ENCODE measurements at places on chromosomes 3 and 15.

DNA sequence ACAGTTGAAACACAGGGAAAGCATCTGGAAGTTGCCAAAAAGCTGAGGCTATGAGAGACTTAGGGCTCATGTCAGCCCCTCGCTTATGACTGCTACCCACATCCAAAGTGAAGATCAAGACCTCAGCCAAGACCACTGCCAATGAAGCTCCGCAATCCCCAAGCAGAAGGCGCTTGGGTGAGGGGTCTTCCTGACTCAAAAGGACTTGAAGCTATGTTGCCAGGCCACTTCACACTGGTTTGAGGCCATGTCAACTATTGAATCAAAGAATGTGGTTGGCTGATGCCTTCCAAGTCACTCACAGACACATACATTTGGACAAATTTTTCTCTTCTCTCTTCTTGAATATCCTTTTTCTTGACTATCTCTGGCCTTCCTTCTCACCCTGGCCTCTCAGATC is 928 bp upstream of the CCR4 start:
- no peak for DNase-seq

DNA sequence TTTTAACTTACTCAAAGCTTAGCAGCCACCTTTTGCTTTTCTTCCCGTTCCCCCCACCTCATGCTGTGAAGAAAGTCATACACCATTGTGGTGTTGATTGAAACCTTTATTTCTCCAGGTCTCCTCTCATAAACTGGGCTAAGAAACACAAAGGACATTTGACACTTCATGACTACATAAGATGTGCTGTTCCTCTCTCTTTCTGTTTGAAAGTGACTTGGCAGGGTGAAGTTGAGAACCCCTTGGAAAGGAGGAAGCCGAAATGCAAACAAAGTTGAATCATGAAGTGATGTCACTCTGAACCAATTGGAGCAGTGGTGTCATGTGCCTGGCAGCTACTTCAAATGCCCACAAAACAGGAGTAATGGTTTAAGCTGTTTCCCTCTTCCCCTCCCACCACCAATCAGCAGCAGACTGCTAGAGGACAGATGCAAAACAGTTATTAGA is 174.7 kb downstream of the IGF1R start:
- no peak for DNase-seq

GRCh38 chr15:92907896-92908712 is 8.0 kb downstream of the CHD2 start:
- DNase-seq: no peak

DNA sequence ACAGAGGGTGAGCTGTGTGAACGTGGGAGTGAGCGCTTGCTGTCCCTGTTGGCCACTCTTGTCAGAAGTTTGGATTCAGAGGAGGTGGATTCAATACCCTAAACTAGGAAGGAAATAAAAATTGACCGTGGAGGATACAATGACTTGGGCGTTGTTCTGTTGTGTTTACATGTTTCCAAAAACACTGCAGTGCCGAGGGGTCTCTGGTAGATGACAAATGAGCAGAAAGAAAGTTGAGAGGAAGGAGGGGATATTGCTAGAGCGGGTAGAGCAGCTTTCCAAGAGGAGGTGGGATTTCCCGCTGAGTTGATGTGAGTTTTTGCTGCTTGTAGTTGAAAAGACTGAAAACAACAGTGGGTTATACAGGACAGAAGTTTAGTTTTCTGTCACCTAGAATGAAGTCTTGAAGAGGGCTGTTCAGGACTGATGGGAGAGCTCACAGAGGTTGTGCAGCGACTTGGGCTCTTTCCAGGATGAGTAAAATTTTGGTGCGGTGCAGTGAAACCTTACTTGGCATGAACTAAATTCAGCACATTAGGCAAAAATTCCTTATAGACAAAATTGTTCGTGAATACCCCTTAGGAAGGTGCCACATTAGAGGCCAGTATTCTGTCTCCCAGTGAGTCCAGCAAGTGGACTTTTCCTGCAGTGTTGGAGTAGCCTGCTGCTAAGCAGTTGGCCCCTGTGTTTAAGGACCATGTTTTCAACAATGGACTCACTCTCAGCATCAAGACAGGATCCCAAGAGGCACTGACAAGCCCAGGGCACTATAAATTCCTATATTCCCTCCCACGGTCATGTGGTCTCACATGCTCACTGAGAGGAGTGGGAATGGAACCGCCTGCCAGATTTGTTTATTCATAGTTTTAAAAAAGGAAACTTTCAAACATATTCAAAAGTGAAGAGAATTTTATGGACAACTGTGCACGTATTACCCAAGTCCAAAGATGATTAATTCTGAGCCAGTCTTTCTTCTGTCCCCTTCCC is 435.0 kb upstream of the C2CD4B start:
- DNase-seq: no peak

DNA sequence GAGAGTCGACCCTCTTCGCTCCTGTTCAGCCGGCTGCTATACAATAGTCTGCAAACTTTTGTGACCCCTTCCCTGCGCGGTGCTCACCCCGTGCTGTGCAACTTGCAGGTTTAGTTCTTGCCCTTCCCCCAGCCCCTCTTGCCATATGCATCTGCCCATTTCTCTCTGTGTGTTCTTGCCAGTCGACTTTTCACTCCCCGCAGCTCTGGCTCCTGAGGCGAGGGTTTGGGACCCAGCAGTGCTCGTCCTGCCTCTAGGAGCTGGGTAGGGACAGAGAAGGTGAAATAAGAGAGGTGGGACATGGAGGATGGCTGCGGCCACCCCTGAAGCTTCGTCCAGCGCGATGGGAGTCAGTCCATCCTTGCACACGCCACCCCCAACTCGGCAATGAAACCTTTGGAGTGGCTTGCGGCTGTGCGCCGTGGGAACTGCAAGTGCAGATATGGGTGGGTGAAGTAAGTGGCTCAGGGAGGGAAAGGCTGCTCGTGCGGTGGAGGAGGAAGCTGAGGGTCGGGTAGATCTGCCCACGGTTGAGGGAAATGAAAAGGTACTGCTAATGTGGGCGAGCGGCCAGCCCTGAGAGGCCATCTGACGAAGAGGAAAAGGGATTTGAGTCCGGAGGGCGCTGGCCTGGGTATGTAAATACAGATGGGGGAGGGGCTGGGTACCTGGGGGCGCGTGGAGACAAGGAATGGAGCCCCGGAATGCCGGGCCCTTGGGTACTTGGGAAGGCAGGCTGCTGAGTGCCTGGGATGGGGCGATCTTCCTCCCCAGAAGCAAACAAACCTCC is 1.0 kb downstream of the LRRC3B start:
- DNase-seq: no peak

DNA sequence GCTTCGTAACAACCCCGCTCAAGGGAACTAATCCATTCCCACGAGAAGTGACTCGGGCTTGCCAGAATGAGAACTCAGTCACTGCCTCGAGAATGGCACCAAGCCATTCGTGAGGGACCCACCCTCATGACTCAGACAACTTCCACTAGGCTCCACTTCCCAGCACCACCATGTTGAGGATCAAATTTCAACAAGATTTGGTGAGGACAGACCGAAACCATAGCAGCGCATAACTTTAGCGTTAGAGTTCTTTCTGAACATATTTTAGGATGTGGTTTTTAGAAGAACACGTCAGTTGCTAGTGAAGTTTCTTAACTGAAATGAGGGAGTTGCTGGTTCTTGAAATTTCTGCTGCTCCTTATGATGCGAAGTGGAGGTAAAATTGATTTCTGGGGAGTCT is 13.5 kb downstream of the PTPRG start:
- no peak for DNase-seq

DNA sequence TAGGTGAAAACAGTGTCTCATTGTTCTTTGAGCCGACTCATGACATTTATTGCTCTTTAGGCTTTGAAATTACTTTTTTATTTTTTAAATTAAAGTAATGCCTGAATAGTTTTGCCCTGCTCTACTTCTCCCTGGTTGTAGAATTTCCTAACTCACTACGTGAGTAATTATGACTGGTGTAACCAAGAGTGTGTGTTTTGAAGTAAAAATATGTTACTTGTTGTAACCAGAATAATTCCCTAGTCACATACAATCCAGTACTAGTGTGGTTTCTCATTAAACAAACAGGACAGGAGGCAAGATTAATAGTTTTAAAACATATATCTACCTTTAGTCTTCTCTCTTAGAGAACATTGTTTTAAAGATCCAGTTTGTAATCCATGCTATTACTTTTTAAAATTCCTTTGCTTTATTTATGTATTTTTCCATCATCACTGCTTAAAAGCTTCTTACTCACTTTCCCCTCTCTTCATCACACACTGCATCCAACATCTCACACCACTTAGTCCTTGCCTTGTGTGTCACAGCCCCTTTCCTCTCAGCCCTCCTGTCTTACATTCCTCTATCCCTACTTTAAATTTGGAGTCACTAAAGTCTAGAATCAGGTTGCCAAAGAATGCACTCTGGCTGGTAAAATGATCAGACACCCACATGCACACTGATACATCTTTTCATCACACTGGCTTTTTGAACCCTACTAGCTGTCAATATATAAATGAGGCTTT is 219.7 kb downstream of the WNT5A start:
- DNase-seq: no peak

DNA sequence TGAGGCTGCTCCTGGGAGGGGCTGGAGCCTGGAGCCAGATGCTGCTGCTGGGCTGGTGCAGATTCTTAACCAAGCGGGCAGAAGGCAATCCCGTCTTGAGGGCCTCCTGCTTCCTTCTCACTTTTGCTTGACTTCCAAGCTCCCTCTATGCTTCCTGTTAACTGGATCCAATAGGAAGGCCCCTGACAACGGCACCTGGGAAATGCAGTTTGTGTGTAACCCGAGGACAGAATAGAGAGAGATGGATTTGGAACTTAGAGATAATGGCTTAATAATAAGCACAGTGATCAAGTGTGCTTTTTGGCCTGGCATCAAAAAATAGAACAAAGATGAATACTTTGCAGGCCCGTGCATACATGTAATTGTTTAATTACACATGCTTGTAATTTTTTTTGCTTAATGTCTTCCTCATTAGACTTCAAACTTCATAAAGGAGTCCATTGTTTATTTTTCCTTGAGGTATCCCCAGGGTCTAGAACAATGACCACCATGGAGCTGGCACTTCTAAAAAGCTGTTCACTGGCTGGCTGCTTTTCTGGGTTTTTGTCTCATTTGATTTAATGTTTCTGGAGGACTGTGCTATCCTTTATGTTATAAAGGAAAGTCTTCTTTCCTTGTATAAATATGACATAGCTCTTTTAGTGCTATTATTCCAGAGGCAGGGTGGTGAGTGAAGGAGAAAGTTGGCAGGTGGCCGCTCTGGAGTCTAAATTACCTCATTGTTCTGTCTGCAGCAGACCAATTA is 63.3 kb upstream of the MITF start:
- DNase-seq: no peak

GRCh38 chr3:38969317-38970235 is 82.2 kb downstream of the SCN11A start:
- DNase-seq: no peak

GRCh38 chr15:71338827-71339542 is 223.7 kb downstream of the THSD4 start:
- no peak for DNase-seq

DNA sequence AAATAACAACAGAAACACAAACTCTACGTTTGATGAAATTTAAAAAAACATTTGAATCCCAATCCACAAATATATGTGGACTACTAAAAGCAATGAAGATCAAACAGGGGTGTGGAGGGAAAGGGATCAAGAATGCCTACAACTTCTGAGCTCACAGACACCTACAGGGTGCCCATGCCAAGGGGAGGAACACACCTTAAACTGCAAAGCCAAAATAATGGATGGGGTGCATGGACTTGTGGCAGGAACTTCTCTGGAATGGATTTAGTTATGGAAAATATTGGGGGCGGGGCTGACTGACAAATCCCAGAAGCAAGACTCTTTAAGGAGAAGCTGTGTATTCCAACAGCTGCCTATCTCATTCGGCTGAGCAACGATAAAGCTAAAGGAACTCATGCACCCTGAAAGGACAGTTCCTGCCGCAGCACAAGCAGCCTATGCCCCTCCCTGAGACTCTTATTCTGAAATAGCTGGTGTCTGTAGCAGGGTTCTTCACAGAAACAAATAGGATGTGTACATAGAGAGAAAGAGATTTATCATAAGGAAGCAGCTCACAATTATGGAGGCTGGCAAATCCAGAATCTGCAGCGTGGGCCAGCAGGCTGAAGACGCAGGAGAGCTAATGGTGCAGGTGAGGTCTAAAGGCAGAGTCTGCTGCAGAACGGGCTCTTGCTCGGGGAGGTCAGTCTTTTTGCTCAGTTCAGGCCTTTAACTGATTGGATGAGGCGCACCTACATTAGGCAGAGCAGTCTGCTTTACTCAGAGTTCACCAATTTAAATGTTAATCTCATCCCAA is 24.5 kb upstream of the PLA2G4D start:
- no peak for DNase-seq

DNA sequence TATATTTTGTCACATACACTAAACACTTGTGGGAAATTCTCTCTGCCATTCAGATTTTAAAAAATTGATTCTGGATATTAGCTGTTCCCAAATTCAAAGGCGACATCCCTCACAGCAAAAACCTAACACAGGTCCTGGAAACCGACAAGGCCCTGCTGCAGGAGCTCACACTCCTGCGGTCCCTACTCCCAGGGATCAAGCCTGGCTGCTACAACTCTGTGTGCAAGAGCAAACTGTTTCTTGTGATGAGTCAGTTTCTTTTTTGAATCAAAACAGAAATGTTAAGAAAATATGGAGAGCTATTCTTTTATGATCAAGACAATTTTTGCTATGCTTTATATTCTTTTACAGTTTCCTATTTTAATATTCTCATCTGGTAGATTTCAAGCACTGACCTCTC is 51.0 kb upstream of the TJP1 start:
- DNase-seq: no peak

GRCh38 chr3:144923046-144923775 is 951.6 kb downstream of the DIPK2A start:
- DNase-seq: no peak

DNA sequence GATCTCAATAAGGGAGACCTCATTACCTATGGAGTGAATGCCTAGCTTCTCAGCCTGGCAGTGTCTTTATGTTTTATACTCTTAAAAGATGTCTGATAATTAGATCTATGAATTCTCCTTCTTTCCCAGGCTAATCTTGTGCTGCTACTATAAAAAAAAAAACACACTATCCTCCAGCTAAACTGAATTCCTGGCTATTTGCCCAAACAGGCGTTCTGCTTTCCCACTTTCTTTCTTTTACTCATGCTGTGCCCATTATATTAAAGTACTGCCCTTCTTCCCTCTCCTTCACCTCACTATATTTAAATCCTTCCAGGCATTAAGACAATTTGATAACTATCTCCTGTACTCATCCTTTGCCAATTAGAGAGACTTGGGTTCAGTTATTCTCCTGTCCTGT is 1134.9 kb downstream of the ROBO2 start:
- DNase-seq: no peak

DNA sequence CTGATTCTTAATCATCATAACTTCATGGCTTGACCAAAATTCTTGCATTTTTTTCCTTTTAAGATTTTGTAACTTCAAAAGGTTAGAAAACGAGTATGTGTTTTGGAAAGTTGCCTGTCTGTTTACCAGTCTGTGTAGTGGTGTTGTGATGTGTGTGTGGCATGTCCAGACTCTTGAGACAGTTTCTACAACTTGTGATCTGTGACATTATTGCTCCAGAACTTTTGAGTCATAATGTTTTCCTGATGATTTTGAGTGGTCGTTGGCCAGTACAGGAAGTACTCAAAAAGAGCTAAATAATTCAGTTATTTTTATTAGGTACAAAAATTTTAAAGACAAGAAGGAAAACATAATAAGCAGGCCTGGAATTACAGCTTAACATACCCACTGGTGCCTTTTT is 229.0 kb upstream of the C2CD4B start:
- no peak for DNase-seq

Measured in activated T-cell treated with anti-CD3 and anti-CD28 coated beads, Interleukin-2, amount 50 U/mL, for 24 hours (primary cell).